ENCODE measurements at places on chromosomes 5 and 9.

GRCh38 chr9:124392871-124393460, 22.3 kb downstream of the PSMB7 start:
- DNase-seq: peak; percentile 76

- DNase-seq: no peak
Observed at GRCh38 chr5:38029397-38030065, 189.7 kb upstream of the GDNF start.

DNA sequence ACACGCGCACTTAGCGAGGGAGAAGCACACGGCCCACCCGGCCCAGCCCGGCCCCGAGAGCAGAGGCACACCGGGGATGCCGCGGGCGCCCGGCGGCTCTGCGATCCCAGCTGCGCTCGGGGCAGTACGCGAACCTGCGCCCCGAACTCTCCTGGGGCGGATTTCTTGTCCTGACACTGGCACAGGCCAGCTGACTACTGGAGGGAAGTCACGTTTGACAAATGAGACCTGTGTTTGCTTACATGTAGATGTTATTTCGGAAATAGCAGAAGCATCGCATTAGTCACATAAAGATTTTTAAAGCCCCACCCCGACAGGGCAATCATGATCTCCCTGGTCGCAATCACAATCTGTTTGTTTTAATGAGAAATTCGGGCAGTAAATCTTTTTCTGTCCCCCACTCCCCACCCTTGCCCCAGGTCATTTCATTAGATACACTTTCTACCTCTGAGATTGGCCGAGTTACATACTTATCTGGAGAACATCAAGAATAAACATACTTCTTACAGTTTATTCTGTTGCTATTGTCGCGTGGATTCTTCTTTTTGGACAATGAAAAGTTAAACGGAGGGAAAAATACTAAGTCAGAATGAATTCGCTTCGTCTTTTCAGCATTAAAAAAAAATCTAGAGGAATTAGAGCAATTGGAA, 518.9 kb downstream of the CTNND2 start:
- no peak for DNase-seq

DNA sequence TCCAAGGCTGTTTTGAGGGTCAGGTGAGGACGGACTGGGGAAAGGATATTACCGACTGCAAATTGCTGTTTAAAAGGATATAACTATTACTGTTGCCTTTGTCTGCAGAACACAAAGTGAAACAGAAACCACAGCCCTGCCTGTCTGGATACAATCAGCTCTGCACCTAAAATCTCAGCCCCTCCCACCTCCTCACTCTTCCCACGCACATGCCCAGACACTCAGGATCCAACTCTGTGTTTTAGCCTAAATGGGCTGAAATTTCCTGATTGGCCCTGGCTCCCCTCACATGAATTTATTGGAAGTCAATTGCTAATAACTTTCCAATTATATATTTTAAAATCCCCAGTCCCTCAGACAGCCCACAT, 176.3 kb upstream of the PPP1R26 start:
- no peak for DNase-seq

DNA sequence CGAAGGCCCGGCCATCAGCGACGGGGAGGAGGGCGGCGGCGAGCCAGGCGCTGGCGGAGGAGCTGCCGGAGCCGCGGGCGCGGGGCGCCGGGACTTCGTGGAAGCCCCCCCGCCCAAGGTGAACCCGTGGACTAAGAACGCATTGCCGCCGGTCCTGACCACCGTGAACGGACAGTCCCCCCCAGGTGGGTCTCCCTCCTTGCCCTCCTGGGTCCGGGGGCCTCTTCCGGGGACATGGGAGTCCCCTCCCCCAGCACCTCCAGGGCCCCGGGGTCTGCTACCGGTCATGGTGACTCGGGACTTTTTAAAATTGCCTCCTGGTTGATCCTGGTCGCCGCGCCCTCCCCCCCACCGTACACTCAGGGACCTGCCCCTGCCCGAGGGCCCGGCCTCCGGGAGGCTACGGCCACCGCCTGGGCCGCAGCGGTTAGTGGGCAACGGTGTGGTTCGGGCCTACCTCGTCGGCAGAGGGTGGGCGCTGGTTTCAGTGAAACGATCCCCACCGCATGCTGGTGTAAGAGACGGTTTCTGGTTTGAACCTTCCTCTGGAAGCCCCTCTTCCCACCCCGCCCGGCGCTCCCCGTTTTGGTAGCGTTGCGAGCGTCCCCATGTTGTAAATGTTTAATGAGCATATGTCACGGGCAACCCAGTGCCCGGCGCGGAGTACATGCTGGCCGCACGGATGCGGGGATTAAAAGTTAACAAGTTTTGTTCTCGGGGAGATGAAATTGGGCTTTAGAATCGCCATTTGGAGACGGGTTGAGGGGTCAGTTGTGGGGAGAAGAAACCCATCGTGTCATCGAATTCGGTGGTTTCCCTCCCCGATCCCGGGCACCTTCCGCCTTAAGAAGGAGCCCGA, 1.1 kb downstream of the LARP1 start:
- peak; percentile 56 for DNase-seq

DNA sequence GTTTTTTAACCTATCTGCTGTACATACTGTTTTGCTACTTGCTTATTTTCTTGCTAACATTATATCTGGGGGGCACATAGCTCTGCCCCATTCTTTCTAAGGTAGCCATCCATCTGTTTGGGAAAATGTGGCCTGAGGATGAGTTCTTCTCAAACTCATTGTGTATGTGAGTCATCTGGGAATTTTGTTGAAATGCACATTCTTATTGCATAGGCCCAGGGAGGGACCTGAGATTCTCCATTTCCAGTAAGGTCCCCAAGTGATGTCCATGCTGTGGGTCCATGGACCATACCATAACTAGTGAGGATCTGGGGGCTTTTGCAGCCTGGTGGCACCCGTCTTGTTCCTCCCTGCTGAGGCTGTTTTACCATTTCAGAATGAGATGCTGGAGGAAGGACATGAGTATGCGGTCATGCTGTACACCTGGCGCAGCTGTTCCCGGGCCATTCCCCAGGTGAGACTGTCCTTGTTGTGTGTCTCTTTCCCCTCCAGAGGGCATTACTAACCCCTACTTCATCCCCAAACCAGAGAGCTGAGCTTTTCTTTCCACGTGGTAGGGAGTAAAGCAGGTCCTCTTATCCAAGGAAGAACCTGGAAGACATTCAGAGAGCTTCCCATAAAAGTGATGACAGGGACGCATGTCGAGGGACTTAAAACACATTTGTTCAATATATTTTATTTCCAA, 28.6 kb downstream of the CYFIP2 start:
- no peak for DNase-seq

DNA sequence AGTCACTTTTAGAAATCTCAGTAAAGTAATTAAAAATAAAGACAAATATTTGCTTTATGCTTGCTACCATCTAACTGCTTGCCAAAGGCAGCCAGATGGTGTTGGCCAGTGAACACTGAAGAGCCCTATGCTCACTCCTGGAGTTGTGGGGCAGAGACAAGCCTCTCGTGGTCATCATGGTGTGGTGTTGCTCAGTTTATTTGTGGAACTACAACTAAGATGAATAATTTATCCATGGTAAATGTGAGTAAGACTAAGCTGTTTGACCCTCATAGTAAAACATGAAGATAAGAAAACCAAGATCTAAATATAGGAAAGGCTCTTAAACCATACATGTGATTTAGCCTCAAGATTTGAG, 100.7 kb downstream of the PDE8B start:
- DNase-seq: no peak

GRCh38 chr5:21058289-21058688, 1070.3 kb upstream of the CDH18 start:
- DNase-seq: no peak

Data from head of caudate nucleus (tissue), 42 donors.